ENCODE measurements at places on chromosomes 5 and 9.

- no peak for DNase-seq
Measured at GRCh38 chr5:56802205-56802604, 13.1 kb upstream of the MAP3K1 start.

- no peak for DNase-seq
Measured at GRCh38 chr5:10679336-10679988, 81.6 kb downstream of the DAP start.

DNA sequence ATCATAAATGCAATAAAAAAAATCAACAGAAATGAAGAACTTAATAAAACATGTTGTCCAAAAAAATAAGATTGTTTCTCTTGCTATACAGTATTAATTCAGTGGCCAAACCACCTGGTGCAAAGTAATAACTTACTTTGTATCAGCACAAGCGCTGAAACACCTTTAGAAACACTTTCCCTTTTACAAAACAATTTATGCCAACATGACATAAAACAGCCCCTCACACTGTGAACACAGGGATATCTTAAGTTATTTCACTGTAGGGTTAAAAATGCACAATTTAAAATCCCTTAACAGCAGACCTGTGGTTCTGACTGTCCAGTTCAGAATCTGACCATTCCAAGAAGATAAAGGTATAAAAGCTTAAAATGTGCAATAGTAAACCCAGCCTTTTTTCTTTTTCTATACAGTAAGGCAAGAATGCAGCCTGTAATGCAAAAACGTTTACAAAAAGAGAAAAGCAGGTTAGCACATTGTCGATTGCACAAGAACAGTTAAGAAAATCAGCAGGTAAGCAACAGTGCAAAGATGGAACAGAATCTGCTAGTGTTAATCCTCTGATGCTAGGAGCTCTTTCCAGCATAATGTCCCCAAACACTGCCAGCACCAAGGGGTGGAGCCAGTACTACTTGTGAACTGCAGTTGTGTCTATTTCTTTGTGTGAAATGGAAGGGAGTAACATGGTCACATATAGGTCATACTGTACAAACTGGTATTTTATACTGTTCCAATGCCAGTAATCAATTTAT, 21.6 kb downstream of the RAB14 start:
- DNase-seq = no peak

DNA sequence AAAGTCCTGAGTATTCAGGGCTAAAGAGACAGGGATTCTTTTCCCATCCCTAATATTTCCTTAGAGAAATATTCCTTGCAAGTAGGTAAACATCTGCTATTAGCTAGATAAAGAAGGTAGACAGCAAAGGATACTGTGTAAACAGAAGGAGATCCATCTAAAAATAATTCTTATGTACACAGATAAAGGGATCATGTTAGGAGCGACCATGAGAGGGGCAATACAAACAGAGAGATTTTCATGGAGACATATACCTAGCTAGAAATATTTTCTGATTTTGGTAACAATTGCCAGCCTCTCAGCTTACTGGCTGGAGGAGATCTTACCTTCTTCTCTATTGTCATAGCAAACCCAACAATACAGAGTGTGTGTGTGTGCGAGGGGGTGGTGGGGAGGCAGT, 184.6 kb upstream of the DMAC1 start:
- no peak for DNase-seq

GRCh38 chr5:149455889-149456409, 76.9 kb upstream of the IL17B start:
- no peak for DNase-seq

DNA sequence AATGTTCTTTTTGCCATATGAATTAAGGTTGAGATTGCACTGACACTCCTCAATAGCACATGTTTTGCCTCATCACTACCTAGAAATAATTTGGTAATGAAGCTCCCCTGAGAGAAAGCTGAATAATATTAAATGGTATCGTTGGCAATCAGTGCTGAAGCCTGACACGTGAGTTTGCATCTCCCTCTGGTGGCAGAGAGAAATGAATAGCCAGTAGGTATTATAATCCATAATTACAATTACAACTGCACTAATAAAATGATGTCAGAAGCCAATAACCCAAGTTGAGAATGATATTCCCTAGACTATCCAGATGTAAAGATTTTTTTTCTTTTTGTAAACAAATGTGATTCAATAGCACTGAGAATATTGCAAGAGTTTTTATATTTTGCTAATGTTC, 700.3 kb downstream of the PTPRD start:
- DNase-seq = no peak

GRCh38 chr5:123835421-123835820, 323.4 kb downstream of the CSNK1G3 start:
- no peak for DNase-seq
